ENCODE measurements at places on chromosomes 2 and 18.

- DNase-seq = no peak
These were observed 1250.2 kb downstream of the LRP1B start for GRCh38 chr2:140880573-140880972.

DNA sequence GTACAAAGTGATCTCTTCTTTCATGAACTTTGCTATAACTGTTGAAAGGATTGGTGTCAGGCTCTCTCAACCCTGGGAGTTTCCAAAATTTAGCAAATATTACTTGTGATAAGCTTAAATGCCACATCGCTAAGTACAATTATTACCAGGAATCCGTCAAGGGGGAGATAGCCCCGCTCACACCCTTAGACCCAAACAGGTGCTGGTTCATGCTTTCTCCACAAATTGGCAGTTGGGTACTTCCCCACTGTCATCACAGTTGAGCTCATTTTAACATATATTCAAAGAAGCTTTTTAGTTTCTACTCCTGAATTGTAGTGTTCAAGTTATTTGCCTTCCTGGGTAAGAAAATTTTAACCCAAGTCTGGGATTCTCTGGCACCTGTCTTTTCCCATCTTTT is 29.8 kb upstream of the EPB41L5 start:
- DNase-seq = no peak

DNA sequence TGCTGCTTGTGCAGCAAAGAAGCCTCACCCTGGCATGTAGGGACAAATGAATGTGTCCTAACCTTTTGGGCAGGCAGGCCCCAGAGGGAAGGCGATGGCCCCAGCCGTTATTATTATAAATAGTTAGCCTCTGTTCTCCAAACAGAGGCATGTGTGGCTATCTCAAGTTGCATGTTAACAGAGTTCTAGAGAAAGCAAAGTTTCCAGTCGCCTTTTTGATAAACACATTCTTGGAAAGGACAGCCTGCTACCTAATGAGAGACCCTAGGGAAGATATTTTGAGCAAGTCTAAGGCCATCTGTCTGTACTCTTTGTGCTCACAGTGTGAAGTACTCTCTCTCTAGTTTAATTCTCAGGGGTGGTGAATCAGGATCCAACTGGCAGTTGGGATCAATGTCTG is 97.4 kb upstream of the FHL2 start:
- no peak for DNase-seq

DNA sequence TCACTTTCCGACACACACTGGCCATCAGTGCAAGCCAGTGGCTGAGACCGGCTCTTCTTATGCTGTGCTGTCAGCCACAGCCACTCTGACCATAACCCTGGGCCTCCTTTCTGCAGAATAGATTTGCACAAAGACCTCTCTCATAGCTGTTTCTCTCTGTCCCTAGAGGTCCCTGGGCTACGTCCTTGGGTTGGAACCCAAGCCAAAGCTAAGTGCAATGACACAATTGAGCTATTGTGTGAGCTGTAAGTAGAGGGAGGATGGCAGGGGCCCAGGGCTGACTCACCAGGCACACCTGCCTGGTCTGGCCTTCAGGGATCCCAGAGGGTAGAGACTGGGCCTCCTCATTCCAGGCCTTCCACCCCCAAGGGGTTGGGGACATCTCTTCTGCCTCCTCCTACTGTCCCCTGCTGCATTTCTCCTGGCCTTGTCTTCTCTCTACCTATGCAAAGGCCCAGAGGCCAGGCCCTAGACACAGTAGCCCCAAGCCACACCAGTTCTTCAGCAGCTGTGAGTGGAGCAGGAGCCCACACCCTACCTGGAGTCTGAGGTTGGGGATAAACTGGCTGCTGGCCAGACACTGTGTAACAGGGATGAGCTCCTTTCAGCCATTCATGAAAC is 174.6 kb downstream of the NCK2 start:
- DNase-seq = peak; percentile 43

- no peak for DNase-seq
These were observed 147.6 kb upstream of the CCDC68 start for GRCh38 chr18:55106906-55107305.

DNA sequence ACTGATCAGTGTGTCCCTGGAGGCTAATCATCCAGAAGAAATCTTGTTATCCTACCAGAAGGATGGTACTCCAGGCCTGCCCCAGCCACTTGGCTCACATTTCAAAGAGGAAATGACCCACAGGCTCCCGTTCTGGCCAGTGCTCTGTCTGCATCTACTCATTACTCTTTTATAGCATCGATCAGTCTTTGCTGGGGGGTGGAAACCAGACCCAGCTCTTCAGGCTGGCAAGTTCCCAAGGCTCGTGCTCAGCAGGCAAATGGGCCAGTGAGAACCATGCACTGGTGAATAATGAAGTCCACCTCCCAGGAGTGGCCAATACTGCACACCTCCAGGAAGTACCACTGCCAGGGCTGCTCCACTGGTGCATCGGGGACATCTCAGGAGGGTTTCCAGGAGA is 38.8 kb downstream of the DNER start:
- DNase-seq = no peak

DNA sequence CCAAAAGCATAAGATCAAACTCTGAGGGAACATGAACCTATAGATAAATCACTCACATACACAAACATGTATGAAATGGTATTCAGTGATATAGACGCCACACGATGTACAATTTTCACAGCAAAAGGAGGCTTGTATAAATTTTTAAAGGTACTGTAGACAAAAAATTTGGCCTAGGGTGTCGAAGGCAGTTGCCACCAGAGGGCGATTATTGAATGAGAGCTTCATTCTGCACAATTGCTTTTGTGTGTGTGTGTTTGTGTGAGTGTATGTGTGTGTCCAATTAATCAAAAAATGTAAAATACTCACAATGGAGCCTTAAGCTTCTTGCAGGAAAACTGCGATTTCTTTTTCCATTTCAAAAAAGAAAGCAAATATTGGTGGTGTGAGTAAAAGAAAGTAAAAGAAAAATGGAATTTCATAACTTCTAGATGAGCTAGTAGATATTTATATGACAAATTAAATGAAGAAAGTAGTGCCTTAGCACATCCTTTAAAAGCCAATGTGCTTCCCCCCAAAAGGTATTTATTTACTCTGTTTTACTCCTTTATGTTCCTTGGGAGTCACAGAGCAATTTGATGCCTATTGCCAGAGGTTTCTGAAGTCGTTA is 800.1 kb downstream of the SATB2 start:
- peak; percentile 56 for DNase-seq

GRCh38 chr2:97673915-97674283 is 4.4 kb downstream of the C2orf92 start:
- no peak for DNase-seq

GRCh38 chr2:112216167-112216566 is 38.7 kb downstream of the ZC3H8 start:
- no peak for DNase-seq

DNA sequence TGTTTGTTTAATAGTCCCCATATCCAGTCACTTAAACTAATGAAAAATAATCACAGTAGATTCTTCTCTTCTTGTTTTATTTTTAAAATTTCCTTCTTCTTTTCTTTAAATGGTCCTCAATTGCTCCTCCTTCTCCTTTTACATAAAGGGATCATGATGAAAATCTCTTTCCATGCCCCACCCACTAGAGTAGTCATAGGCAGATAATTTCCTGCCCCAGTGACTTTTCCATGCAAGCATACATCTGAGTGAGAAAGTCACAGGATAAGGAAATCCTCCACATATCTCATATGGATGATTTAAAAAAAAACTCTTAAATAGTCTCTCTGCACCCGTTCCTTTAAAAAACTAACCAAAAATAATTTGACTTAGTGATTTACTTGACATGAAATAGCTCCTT is 552.3 kb upstream of the SETBP1 start:
- DNase-seq = no peak

DNA sequence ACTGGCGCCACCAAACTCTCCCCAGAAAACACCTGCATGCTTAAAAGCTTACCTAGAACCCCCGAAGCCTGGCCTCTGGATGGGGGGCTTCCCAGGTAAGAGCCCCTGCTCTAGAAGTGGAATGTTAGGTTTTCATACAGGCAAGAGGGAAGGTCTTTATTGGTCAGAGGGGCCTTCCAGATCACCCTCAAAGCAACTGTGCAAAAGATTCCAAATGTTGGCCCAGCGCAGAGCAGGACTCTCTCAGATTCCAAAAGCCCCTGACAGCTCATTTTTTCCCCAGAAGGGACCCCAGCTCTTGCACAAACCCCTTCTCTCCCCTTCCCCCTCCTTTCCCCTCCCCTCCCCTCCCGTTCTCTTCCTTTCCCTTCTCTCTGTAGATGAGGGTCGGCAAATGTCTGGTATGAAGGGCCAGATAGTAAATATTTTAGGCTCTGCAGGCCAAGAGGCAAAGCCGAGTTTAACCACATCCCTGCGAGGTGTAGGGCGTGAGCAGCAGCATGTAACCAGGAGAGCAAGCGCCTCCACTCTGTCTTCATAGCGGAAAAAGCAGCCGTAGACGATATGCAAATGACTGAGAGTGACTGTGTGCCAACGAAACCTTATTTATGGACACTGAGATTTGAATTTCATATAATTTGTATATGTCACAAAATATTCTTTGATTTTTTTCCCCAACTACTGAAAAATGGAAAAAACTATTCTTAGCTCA is 116.9 kb downstream of the SMAD7 start:
- DNase-seq = no peak

DNA sequence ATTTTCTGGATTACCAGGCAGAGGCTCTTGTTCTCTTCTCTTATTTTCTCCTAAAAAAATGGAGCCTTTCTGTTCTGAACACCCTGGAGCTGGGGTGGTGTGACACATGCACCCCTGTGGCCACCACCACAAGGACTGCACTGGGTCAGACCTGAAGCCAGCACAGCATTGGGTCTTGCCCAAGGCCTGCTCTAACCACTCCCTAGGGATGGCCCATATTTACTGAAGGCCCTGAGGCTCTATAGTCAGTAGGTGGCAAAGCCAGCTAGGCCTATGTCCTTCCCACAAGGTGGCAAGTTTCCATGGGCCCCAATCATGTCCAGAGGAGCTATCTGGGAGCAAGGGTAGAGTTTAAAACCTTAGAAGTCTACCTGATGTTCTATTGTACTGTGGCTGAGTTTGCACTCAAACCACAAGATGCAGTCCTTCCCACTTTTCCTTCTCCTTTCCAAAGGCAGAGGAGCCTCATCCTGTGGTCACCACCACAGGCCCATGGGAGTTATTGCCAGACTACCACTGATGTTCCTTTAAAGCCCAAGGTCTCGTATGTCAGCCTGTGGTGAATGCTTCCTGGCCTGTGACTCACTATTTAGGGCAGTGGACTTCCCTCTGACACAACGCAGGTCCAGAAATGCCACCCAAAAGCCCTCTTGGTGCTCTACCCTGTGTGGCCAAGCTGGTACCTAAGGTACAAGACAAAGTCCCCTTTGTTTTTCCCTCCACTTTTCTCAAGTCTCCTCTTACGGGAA is 15.0 kb upstream of the FMNL2 start:
- no peak for DNase-seq

GRCh38 chr2:219687272-219687671 is 59.8 kb downstream of the SLC4A3 start:
- no peak for DNase-seq

GRCh38 chr18:23209796-23210195 is 74.5 kb downstream of the CABLES1 start:
- no peak for DNase-seq

DNA sequence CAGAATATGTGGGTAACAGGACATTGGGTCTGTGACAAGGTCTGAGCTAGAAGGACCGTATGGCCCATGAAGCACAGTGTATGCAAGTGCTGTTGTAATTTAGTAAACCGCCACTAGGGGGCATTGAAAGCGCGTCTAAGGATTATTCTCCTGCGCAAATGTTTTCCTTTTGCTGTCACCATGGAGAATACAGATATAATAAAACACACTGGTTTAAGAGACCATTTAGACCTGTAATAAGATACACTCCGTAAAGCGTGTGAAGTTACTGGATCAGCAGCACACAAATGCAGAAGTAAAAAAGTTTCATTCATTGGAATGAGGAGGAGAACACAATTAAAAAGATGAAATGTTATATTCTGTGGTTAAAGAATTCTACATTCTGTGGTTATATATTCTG is 272.4 kb downstream of the AGAP1 start:
- DNase-seq = peak; percentile 85
